COR-L47 (cell line): ENCODE measurements at places on chromosomes 6 and 20.

DNA sequence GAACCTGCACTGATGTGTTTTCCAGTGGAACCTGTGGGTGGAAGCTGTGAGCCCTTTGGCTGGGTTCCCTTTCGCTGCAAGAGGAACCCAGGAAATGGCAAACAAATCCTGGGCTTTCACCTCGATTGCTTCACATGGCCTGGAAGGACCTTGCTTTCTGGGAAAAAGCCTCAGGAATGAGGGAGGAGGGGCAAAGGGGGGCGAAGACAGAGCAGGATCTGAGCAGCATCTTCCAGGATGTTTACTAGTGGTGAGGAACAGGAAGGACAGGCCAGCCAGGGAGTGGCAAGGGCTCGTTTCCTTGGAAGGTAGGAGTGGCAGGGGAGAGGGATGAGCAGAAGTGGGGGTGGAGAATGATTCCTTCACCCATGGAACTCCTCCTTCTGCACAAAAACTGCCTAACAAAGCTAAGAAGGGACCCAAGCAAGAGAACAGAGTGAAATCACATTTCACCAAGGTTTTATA is 5.9 kb downstream of the SLC2A10 start:
- DNase-seq, result no peak

DNA sequence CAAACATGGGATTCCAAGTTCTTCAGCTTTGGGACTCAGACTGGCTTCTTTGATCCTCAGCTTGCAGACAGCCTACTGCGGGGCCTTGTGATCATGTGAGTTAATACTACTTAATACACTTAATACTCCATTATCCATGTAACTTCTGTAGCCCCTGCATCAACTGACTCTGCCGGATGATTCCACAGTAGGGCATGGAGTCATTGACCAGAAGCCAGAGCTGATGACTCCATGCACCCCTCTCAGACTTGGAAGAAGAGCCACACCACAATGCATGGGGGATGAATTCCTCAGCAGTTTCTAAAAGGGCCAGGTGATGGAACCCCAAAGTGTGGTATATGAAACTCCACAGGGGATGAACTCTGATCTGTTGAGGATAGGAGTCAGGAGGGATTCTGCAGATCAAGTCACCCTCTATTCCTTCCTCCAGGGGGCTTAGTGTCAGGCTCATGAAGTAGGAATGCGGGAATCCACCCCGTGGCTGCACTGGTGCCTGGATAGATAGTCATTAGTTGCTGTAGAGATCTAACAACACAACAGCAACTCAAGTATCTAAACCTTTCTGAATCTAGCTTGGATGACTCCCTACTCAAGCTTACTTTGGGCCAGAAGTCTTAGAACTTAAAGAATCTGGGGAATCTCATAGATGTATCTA is 70.2 kb downstream of the GPR6 start:
- no peak for DNase-seq

DNA sequence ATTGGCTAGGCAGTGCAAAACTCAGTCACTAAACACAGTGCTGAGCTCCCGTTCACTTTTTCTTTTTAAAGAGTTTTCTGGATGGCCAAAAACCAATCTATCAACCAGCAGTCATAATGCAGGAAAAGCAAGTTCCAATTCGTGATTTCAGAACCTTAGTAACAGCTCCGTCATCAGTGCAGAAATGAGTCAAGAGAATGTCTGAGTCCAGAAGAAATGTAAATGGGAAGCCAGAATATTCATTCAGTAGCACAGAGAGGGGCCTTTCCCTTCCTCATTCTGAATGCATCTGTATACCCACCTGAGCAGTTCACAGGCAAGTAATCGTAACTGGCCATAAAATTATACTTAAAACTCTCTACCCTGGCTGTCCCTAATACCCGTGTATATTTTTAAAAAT is 20.4 kb downstream of the HUS1B start:
- no peak for DNase-seq

DNA sequence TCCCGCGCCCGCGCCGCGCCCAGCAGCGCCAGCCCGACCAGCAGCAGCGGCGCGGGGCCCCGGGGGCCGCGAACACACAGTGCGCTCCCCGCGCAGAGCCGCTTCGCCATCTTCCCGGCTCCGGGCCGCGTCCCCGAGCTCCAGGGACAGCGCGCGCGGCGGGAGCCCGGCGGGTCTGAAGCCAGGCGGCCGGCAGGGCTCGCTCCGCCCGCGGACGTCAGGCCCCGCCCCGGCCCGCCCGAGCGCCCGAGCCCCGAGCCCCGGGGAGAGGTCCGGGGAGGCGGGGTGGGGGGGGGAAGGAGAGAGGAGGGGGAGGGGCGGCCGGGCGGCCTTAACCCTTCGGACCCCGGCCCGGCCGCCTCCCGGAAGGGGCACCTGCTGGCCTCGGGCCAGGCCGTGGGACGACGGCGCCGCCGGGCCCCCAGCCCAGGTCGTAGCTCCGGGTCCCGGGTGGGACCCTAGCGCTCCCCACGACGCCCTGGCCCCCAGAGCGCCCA is at the start of gene LAMA5:
Gene LAMA5 (minus strand): TSS at position 177 of the 497 bp plus-strand sequence. CDS start 67 bp downstream, at position 110.
- DNase-seq, result no peak

GRCh38 chr6:122753000-122753687 is 26.4 kb upstream of the FABP7 start:
- no peak for DNase-seq

GRCh38 chr20:50130995-50131394 is 18.0 kb upstream of the UBE2V1 start:
- DNase-seq, result no peak

DNA sequence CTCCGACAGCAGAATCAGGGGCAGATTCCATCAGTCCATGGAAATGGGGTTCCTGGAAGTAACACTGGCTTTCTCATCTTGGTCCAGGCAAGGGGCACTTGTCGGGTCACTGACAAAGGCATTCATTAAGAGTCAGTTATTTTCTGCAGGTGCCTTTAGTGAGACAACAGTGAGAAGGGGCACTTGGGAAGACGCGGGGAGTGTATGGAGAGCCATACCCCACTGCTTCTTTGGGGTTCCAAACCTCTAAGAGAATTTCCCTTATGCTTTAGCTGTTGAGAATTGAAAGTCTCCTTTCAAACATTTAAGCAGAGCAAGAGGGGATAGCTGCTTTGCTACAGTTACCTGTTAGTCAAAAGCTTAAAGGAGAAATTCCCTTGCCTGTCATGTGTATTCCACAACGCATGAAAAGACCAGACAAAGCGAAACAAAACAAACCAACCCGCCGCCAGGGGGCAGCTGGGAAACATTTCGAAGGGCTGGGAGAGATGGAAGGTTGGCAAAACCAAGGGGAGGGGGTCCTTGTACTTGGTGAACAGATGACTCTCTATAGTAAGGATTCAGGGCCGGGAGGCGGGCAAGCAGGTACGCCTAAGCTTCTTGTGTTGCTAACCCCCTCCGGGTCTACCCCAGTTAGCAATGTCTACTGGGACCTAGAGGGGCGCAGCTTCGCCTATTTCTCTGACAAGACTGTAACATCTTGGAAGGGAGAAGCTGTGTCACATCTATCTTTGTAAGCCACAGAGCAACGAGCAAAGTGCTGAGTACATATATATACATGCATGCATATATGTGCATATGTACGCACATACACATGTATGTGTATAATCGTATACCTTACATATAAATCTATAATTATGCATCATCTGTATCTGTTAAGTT is 474.9 kb upstream of the AGPAT4 start:
- DNase-seq, result no peak

GRCh38 chr6:110415086-110415916 is at the start of gene DDO:
Gene DDO (minus strand): TSS chr6:110415575. CDS start chr6:110413462, 2,113 bp downstream.
- DNase-seq, result no peak

DNA sequence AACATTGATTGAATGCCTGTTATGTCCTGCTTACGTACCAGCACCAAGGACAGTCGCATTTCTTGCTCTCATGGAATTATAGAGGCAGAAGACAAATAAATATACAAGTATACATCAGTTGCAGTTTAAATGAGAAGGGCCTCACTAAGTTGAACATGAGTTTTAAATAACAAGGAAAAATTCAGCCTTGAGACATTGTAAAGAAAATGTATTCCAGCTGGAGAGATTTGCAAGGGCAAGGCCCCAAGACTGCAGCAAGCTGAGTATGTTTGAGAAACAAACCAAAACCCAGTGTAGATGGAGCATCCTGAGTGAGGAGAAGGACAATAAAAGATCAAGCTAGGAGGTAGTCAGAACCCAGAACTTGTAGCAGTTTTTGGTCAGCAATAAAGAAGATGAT is 123.2 kb upstream of the BMP5 start:
- no peak for DNase-seq

GRCh38 chr20:38173237-38174156 is 8.4 kb upstream of the TGM2 start:
- no peak for DNase-seq

- DNase-seq, result peak; percentile 14
These were observed 1.3 kb downstream of the SRF start for GRCh38 chr6:43172104-43173007.

GRCh38 chr6:68169922-68170321 is 465.2 kb upstream of the ADGRB3 start:
- no peak for DNase-seq

GRCh38 chr6:73134588-73134987 is 90.7 kb downstream of the KHDC1L start:
- DNase-seq, result no peak

- no peak for DNase-seq
These were observed 13.5 kb downstream of the CCR6 start for GRCh38 chr6:167136376-167136775.

DNA sequence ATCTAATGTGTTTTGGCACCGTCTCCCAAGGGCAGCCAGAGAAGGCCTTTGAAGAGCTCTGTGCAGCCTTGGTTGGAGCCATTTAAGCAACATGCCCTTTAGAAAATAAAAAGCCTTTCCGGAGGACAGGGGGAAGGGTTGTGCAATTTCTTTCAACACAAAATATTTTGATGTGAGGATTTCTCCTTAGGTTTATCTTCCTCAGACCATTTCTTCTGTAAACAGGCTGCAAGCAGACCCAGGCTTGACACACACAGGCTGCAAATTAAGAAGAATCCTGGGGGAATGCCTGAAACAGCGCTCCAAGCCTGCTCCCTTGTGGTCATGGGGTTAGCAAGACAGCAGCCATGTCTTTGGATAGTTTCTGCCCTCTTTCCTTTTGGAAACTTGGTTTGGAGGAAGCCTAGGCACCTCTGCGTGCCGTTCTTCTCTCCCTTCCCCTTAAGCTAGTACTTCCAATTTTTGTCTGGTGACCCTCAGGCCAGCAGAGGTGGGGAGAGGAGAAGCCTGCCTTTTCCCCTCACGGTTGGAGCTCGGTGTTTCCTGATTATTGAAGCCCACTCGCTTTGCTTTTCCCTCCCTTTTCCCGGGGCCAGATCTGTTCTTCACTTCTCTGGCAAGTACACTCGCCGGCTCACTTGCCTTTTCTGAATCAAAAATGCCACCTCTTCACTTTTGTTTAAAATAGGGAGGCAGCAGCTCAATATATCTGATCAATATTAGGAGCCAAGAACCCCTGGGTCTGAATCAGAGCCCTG is 39.6 kb upstream of the NOX3 start:
- DNase-seq, result peak; percentile 0

DNA sequence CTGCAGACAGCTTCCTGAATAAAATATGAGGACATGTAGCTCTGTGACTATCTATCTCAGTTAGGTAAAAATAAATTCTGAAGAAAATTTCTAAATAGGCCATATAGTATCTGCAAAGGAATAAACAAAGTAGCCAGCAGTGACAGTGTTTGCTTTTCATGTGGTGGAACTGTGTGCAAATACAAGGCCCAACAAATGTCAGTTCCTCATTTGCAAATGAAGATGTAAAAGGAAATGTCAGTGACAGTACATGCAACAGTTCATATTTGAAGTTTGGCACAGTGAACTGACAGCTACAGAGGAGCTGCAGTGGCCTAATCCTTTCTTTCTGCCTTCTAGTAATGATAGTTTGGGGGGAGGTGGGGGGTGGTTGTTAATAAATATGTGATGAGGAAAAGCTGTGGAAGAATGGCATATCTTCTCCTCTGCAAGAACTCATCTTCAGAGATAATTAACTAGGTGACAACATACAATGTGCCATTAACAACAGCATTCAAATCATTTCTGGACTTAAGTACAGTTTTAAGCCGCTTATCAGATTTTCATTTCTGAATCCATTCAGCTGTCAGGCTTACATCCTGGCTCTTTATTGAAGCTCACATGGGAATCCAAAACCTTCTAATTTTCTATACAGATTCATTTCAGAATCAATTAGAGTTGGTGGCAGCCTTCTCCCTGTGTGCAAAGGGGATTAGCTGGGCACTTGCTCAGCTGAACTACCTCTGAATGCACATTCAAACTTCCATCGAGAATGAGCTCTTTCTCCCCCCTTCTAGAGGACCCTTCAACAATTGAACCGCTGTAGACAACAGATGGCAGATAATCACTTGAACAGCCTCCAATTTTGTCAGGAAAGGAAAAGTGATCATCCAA is 1059.0 kb upstream of the EPHA7 start:
- no peak for DNase-seq

GRCh38 chr6:22794844-22795243 is 225.5 kb downstream of the HDGFL1 start:
- no peak for DNase-seq

DNA sequence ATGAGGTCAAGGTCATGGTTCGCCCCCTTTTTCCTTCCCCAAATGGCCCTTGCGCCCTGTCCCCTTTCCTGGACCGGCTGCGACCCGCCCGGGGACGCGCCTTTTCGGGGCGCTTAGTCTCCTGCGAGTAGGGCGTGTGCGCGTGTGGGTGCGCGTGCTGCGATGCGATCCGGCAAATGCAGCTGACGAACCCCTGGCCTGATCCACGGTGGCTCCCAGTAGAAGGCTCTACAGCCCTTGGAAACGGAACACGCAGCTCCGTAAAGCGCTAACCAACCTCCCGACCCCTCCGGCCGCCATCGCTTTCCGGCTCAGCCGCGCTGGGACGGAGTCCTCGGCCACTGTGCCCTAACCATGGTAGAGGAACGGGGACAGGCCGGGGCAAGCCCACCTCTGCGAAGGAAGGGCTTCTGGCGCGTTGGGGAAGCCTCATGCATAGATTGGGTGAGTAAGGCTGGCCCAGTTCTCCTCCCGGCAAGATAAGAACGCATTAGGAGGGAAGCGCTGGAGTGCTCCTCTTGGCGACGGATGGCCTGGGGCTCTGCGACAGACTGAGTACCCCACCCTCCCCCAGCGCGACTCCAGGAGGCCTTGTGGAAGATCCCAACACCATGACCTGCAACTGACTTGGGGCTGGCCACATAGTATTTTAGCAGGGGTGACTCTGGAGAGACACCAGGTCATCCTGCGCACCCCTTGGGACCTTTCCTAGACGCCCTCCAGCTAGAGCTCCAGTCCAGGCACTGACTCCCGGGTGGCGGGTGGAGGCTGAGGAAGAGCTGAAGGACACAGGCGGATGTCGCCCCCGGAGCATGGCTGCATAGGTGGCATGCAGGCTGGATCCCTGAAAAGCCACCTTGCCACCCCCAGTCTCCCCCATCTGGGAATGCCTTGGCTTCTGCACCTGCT is 1.1 kb upstream of the SLC4A11 start:
- no peak for DNase-seq

DNA sequence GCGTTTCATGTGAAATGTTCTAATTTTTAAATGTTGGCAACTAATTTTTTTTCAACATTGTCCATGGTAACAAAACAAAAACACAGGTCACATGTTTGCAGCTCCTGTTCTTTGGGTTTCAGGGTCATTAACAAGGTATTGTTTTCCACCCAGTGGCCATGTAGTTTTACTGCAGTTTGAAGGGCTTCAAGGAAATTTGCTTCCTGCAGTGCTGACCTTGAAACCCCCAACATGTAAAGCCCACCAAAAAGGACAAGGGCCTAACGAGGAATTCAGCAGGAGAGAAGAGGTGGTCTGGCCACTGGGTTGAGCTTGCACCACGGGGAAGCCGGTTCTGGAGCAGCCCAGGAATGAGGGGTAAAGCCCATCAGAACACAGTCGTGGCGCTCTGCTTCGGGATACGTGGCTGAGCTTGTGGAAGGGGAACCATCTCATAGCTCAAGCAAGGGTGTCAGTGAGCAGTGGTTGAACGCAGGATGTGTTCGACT is 13.9 kb upstream of the KLHL31 start:
- no peak for DNase-seq

GRCh38 chr6:33247977-33248642 is 23.6 kb downstream of the VPS52 start:
- DNase-seq, result peak; percentile 72
